Endodermal cell (in vitro differentiated cells): ENCODE measurements at places on chromosomes 5 and 9.
A peak's percentile ranks its signal among the peaks of the same experiment; 100 is the strongest.

DNA sequence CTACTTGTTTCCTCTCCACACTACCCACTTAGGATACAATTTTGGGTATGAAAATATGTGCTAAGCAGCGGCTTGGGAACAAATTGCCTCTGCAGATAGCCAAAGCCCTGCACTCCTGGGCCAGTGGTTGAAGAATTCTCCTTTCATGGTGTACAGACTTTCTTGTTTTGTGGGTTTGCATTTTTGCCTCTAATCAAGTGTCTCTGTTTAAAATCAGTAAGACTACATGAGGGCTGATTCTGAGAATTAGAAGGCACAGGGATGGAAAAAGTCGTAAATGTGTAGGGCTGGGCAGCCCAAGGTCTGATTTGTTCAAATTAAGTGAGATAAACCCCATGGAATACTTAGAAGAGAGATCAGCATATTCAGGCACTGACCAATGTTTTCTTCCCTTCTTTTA is 103.7 kb upstream of the CD180 start:
- no peak for DNase-seq

DNA sequence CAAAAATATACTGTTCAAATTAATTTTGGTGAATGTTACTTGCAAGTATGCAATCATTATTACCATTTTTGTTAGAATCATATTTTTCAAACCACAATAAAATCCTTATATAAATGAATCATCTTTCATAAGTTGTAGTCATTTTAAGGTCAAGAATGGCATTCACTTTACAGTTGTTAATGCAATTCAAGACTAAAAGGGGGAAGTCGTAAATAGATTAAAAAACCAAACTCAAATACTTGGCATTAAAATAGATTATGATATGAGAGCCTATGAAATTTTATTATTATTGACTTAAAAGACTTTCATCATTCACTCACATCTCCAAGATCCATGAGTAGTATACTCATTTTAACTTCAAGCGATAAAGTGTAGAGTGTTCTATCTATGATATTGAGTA is 11.6 kb downstream of the CDH9 start:
- no peak for DNase-seq

DNA sequence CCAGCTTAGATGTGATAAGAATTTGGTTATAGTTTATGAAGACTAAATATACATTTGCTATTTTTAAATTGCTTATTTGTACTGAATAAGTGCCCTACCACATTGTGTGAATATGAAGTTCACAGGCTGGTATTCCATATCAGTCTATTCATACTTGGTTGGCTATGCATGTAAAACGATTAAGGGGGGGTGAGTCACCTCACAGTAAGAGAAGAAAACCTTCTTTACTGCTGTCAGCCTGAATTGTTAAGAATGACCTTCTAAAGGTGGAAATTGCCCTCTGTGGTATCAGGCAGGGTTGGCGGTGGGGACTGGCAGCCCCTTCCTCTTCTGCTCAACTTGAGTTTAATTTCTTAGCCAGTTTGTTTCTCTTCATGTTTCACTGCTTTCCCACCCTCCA is 127.0 kb upstream of the RPS23 start:
- no peak for DNase-seq

DNA sequence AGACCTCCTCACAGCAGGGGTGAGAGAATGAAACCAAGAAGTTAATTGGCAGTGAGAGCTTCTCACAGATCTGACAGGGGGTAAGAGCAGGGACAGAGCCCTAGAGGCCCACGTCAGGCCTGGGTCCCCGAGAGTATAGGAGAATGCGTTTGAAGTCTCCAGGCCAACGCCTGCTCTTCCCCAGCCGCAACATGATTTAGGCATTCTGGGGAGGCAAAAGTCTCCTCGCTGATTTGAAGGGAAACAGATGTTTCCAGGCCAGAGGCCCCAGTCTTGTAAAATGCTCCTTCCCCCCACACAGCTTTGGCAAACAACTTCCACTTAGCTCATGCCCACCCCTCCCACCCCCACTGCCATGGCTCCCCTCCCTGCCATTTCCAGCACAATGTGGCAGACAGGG is 239.2 kb upstream of the TRIM32 start:
- no peak for DNase-seq

DNA sequence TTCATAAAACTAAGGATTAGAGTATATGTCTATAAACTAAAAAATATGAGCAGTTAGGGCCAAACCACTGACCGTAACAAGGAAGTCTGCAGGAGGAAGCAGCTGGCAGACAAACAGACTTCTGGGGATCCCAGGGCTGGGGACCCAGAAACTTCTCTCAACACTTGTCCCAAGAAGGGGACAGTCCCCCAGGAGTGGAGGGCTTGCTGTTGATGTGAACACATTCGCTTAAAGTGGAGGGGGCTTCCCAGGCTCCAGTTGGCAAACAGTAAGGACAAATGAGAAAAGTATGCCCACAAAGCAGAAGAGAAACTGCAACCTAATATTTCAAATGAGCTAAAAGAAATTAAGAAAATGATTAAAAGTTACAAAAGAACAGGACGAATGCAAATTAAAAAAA is 83.7 kb downstream of the PDE8B start:
- no peak for DNase-seq

- no peak for DNase-seq
These were observed 247.4 kb downstream of the ARL15 start for GRCh38 chr5:54062958-54063357.

GRCh38 chr9:132164604-132165362 is 2.9 kb downstream of the NTNG2 start:
- DNase-seq: peak; percentile 54

DNA sequence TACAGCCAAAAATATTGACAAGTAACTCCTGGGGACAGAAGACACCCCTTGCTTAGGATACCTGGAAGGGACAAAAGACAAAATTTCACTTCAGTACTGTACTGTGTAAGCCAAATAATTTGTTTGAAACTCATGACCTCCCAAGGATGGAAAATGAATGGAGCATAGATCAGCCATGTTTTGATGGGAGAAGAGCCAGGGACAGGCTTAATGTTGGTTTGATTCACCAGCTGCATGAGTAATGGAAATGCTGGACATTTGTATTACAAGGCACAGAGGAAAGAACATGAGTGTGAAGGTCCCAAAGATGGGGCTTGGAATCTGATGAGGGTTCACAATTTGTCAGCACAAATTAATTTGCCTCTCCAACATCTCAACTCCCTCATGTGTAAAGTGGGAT is 122.8 kb downstream of the ENC1 start:
- no peak for DNase-seq

DNA sequence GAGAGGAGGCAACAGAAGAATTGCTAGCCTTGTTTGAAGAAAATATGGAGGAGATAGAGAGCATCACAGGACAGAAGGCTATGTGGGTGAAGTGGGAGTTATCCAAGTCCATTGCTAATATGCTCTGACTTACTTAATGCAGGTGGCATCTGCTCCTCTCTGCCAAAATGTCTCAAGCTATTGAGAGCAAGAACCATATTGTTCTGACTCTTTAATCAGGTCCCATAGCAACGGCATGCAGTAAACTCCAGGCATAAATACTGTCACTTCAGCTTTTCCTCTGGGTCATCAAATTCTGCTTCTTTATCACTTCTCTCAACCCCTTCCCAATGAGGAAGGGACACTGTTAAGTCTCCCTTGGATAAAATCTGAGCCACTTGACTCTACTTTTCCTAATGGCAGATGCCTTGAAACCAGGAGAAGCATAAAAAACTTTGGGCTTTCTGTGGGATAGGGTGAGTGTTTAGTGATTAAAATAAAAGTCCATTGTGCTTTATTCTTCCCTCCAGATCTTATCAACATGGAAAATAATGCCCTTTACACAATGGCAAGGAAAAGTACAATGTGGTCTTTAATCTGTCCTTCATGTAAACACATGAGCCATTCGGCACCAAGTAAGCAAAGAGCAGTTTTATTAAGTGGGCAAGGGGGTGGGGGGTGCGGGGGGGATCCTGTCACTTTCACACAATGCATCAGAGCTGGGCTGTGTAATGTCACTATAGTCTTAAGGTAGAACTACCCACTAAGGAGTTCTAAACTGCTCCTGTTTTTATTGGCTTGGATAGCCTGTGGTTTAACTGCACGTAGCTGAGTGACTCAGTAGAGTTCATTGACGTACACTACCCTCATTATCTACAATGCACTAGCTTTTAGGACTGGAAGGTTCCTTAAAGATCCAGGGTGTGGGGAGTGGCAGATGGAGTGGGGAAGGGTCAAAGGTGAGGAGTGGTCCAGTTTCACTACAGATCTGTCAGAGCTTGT is 71.0 kb upstream of the TARS1 start:
- DNase-seq: no peak

- no peak for DNase-seq
These were observed 394.8 kb upstream of the MEF2C start for GRCh38 chr5:89277816-89278215.

DNA sequence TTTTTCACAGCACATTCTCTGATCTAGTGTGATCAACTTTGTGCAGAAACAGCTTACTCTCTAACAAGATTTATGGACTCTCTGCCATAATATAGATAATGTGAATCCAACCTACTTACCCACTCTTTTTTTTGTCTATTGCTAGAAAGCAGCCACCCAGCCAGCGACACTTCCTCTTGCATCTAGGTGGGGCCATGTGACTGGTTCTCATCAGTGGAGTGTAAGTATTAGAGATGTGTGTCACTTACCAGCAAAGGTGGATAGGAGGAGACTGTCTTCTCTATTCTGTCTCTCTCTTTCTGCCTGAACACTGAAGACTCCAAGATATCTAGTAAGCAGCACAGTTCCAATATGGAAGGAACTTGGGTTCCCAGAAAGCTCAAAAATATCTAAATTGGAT is 174.8 kb downstream of the MCTP1 start:
- DNase-seq: no peak

- DNase-seq: no peak
These were observed 7.2 kb downstream of the RNF145 start for GRCh38 chr5:159202151-159202550.

- no peak for DNase-seq
These were observed 5.9 kb upstream of the ACSL6 start for GRCh38 chr5:132017316-132017715.

GRCh38 chr9:20297646-20298084 is 324.6 kb downstream of the MLLT3 start:
- no peak for DNase-seq
